ENCODE measurements at places on chromosomes 7 and 10.
A peak's percentile ranks its signal among the peaks of the same experiment; 100 is the strongest.

DNA sequence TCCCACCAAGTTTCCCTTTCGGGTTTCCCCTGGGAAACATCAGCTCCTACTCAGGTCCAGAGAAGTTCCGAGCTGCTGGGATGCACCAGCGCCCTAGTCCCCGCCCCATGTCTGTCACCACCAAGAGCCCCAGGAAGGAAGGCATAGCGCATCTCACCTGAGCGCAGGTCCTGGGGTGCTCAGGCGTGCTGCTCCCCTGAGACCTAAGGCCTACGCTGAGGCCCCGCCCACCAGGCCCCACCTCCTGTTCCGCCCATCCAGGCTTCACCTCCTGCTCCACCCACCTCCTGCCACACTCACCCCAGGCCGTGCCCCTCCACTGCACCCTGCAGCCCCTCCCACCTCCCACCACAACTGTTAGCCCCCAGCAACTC, 1.2 kb upstream of the TFR2 start:
- DNase-seq: no peak

GRCh38 chr7:68014031-68014736, 1017.6 kb downstream of the TYW1 start:
- DNase-seq: no peak

GRCh38 chr7:43105521-43106120, 6.8 kb upstream of the HECW1 start:
- DNase-seq: no peak

GRCh38 chr10:5949009-5949759, 28.2 kb downstream of the IL15RA start:
- no peak for DNase-seq

DNA sequence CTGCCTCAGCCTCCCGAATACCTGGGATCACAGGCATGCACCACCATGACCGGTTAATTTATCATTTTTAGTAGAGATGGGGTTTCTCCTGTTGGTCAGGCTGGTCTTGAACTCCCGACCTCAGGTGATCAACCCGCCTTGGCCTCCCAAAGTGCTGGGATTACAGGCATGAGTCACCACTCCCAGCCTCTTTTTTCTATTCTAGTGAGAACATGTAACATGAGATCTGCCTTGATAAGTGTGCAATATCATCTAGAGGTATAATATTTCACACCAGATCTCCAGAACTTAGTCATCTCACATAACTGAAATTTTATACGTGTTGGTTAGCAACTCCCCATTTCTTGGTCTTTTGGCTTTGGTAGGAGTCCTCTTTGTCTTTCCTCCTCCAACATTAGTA, 656.9 kb downstream of the CNTNAP2 start:
- no peak for DNase-seq

GRCh38 chr7:12569673-12570072, 847 bp upstream of the SCIN start:
- DNase-seq: no peak

- no peak for DNase-seq
Observed at GRCh38 chr10:85614981-85615380, 751.6 kb downstream of the GRID1 start.

DNA sequence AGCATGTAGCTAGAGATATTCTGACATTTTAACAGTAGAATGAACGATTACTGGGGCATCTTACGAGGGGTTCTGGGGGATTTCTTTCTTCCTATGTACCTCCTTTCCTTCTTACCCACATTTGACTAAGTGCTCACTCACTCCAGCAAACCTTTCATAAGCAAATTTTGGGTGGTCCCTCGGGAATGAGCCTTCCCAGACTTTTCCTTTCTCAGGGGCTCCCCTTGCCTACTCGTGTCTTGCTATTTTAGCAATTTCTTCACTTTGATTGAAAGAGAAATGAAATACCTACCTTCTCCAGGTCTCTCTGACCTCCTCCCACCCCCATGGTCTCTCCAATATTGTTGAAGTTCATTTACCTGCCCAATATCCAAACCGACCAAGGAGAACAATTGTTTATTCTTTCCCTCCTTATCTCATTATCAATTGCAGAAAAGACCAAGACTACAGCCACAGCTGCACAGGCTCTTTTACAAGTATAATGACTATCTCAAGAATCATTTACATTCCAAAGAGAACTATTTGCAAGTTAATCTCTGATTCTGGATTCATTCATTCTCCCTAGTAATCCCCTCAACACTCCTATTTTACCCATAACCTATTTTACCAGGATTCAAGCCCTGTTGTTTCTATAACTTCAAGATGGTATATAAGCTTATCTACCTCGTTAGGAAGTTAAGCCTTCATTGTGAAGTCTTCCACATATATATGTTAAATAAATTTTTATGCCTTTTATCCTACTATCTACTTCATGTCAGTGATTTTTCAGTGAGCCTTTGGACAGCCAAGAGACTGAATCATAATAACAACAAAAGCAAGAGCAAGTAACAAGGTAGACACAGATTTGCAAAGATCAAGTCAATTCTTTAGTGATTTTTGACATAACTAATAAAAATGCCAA, 480.6 kb downstream of the IPMK start:
- no peak for DNase-seq

- no peak for DNase-seq
Observed at GRCh38 chr10:34177445-34177844, 637.7 kb downstream of the PARD3 start.

DNA sequence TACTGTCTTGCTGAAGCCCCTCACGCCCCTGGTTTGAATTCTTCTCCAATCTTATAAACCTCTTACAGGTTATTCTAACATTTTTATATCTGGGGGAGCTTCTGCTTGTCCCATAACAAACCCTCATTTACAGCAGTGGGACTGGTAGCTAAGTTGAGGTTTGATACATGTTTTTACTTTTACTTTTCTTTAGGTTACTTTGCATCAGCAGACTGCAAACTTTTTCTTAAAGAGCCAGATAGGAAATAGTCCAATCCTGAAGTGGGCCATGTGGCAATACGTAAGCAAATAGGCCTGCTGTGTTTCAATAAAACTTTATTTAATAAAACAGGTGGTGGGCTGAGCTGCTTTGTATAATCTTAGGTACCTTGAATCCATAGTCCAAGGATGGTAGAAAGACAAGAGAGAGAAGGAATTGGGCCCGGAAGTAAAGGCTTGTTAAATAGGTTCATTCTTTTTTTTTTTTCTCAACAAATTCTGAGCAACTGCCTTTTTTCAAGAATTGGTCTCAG, 27.3 kb downstream of the RAB18 start:
- DNase-seq: no peak

DNA sequence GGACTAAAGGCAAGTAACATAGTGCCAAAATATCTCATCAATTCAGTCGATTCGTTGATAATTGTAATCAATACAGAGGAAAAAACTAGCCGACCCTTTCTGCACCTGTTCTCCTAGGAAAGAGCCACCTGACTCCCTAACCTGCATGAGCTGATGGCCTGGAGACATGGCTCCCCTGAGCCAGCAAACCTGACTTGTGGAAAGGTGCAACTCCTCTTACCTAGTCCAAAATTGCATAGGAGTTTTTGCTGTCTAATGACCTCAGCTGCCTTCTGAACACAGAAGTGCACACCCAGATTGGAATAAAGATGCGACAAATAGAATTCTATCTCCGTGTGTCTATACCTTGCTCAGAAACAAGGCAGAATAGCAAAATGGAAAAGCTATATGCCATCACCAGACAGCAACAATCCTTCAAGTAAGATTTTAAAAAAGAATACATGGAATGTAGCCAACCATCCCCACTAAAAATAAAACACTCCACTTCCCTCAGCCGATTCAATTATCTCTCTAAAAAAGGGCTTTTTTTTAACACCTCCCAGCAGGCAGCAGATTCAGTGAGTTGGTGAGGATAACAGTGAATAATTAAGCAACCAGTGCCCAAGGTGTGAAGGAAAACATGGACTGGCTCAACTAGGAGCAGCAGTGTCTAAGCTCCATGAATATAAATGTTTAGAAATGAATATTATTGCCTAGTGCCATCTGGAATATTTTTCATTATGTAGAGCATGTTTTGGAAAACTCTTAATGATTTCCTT, 26.6 kb upstream of the LMTK2 start:
- no peak for DNase-seq

DNA sequence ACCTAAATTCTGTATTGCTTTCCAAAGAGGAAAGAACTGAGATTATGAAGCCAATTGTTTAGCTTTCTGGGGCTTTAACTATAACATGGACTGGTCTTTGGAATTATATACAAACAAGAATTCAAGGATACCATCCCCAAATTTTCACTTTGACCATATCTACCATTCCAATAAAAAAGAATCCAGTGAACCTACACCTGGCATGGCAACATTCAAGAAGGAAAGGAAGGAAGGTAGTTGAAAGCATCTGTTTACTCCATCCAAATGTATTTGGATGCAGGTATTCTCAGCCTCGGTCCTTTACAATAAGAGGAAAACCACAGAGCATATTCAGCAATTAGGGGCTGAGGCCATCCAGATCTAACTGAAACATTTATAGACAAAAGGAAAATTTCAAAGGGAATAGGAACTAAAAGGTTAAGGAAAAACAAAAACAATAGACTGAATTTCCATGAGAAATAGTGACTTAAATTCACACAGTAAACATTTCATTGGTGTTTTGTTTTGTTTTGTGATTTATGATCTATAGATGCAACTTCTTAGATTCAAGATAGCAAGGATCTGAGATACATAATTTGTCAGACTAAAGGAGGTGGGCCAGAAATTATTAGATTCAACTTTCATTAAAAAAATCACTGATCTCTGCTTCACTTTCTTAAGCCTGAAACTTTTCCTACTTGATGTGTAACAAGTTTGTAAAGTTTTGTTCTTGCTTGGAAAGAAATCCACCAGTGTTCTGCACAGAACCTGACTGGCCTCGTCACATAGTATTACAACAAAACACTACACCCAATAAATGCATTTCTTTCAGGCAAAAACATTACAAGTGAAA, 12.7 kb downstream of the SKIDA1 start:
- DNase-seq: no peak

GRCh38 chr7:45937301-45937700, 16.2 kb upstream of the IGFBP3 start:
- DNase-seq: no peak

DNA sequence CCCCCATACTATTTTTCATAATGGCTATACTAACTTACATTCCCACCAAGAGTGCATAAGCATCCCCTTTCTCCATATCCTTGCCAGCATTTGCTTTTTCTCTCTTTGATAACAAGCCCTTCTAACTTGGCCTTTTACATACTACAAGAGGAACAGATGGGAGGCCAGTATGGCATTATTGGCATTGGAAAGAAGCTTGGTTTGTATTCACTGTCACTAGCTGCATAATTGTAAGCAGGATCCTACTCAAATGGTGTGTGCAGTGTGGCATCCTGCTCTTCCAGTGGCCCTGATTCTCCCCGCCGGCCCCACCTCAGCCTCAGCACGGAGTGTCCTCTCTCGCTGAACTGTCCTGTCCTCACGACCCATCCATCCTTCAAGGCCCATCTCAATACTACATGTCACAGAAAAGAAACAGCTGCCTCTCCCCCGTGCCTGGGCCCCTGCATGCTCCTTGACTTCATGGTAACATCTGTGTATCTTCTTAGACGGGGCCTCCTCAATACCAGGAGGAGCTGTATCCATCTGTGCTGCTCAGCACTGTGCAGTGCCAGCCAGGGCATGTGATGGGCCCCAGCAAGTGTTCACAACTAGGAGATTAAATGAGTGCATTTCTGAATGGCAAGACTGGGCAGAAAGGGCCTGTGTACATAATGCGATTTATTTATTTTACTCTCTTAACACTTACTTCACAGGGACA, 205.2 kb downstream of the COBL start:
- no peak for DNase-seq

DNA sequence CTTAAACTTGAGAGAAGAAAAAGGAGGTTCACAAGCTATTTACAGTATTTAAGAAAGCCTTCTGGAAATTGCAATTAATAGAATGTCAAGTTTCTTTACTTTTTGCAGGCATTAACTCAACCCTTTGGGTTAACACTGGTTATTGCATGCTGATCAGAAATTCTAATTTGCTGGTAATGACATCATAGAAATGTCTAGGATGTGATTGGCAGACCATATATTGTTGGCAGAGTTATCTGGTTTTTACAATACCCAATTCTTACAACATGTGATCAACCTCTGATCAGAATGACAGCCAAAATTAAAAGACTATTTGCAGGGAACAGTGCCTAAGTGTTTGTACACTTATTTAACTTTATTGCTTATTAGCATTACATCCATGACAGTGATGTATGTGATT, 1.6 kb upstream of the CASD1 start:
- DNase-seq: no peak

GRCh38 chr10:61835069-61835945, 66.2 kb upstream of the ARID5B start:
- no peak for DNase-seq

DNA sequence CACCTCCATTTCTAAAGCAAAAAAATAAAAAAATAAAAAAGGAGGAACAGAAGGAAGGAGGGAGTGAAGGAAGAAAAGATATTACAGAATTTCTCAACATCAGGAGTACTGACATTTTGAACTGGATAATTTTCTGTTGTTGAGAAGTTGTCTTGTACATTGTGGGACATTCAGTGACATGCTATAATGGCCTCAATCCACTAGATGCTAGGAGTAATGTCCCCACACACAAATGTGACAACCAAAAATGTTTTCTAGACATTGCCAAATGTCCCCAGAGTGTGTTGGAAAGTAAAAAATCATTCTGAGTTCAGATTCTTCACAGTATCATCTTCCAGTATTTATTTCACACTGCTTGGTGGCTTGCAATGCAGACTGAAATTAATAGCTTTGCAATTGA, 6.5 kb downstream of the ZNF438 start:
- DNase-seq: no peak

GRCh38 chr7:17184805-17185689, 113.4 kb upstream of the AHR start:
- DNase-seq: no peak

DNA sequence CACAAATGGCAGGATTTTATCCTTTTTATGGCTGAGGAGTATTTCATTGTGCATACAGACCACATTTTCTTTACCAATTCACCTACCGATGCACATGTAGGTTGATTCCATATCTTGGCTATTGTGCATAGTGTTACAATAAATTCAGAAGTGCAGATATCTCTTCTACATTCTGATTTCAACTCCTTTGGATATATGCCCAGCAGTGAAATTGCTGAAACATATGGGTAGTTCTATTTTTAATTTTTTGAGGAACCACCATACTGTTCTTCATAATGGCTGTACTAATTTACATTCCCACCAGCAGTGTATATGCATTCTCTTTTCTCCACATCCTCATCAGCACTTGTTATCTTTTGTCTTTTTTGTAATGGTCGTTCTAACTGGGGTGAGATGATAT, 1290.3 kb downstream of the XPNPEP1 start:
- DNase-seq: no peak

- no peak for DNase-seq
Observed at GRCh38 chr7:37669818-37670217, 13.7 kb upstream of the GPR141 start.

GRCh38 chr7:139358541-139359365, 941 bp upstream of the LUC7L2 start:
- DNase-seq: peak; percentile 56
